ENCODE measurements at places on chromosomes 5 and 9.

DNA sequence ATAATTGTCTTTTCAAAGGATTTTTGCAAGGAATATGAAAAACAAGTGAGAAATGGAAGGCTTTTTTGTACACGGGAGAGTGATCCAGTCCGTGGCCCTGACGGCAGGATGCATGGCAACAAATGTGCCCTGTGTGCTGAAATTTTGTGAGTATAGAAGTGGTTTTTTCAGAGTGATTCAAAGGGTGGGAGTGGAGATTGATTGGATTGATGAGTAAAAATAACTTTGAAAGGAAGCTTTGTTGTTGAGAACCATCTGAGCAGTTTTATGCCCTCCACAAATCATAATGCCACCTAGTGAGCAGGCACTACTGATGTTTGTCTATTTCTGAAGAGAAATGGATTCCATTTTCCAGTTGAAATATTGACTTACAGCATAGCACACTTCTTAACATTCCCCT, 30.6 kb downstream of the SPINK5 start:
- DNase-seq = no peak

DNA sequence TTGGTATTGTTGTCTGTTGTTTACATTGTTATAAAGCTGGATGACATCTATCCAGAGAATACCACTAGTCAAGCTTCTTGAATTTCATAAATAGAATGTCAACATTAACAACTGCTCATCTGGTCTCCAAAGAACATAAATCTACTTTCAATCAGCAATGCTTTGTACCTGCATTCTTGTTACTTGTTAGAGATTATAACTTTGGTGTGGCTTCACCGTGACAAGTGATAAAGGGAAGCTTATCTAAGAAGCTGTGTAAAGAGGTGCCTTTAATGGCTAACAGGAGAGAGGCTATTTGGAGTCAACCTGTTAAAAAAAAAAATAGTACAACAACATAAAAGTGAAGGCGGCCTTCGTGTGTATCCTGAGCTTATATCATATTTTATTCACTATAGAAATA, 41.8 kb downstream of the MUSK start:
- no peak for DNase-seq

DNA sequence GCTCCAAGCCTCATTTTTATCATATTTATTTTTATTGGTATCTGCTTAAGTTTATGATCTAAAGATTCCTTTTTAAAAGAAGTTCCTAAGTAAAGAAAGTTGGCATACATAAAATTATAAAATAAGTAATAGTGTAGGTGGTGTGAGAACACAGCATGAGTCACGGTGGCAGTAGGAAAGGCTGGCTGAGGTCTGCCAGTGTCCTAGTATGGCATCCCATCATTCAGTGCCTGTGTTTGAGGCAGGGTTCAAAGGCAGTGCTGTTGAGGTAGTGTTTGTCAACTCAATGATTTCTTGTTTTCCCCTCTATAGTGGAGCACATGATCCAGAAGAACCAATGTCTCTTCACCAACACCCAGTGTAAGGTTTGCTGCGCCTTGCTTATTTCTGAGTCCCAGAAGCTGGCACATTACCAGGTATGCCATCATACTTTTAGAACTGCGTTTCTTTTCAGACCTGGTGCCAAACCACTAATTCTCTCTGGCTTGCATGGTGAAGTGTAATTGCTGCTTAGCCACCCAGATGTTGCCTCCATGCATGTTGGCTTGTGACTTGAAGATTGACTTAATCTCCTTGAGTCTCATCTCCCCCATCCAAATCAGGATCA, 18.4 kb downstream of the ZNF346 start:
- no peak for DNase-seq

- DNase-seq = no peak
These were observed 1257.0 kb upstream of the CDH18 start for GRCh38 chr5:21244982-21245381.

DNA sequence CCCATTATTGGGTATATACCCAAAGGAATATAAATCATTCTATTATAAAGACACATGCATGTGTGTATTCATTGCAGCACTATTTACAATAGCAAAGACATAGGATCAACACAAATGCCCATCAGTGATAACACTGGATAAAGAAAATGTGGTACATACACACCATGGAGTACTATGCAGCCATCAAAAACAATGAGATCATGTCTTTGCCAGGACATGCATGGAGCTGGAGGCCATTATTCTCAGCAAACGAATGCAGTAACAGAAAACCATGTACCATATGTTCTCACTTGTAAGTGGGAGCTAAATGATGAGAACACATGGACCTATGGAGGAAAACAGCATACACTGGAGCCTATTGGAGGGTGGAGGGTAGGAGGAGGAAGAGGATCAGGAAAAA, 402.4 kb downstream of the CSNK1G3 start:
- DNase-seq = no peak

Data from activated CD4-positive, CD25-positive, alpha-beta regulatory T cell (primary cell).